Inflammatory macrophage treated with lipopolysaccharide for 1 hour (primary cell): ENCODE measurements at places on chromosomes 6 and 20.

DNA sequence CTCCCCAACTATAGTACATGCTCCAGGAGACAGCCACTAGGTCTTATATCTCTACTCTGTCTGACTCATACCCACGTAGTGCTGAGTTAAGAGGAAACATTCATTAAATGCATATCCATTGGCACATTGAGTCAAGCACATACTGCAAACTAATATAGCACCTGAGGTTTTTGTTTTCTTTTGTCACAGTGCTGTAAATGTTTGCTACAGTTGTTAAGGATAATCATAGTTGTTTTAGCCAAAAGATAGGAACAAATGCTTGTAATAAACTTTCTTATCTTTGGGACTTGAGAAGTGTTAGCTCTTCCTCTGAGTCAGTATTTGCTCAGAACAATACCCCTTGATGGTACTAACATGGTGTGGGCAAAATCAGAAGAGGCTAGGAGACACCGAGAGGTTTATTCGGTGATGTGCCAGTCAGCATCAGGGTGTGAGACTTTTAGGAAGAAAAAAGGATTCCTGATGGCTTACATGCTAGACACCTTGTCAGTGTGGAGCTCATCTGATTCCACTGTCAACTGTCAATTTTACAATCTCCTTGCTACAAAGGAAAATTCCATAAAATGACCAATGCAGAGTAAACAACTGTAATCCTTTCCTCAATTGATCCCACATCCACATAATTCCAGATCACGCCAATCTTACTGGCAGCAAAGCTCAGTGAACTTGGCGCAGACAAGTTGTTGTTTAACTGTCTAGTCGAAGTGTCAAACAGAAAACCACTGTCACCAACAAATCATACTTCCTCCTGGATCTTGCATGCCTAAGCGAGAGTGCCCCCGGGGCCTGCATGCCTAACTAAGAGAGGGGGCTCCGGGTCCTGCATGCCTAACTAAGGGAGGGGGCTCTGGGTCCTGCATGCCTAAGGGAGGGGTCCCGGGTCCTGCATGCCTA lies 36.1 kb downstream of the ELOVL2 start:
- no peak for DNase-seq

GRCh38 chr6:29981211-29981812 lies 39.0 kb downstream of the HLA-A start:
- DNase-seq: no peak

DNA sequence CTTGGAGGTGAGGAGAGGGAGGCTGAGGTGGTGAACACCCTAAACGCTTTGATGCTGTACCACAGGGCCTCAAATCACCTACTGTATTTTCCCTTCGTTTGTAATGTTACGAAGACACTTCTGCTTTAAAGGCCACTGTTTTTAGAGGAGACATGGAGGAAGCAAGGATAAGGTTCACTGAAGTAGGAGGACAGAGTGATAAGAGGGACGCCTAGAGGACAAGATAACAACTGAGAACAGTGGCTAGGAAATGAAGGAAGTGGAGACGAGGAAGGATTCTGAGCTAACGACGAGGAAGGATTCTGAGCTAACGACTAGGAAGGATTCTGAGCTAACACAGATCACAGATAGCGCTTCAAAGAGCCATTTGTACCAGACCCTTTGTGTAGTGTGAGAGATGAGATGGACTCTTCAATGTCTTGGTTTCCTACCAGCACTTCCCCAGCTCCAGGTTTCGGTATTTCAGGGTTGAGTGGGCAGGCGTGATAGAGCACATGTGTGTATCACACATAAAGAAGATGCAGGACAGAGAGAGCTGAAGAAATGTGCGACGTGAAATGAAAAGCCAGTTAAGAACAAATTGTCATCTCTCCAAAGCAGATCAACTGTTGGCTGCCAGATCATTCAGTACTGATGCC lies 7.5 kb downstream of the SF3B5 start:
- peak; percentile 42 for DNase-seq

DNA sequence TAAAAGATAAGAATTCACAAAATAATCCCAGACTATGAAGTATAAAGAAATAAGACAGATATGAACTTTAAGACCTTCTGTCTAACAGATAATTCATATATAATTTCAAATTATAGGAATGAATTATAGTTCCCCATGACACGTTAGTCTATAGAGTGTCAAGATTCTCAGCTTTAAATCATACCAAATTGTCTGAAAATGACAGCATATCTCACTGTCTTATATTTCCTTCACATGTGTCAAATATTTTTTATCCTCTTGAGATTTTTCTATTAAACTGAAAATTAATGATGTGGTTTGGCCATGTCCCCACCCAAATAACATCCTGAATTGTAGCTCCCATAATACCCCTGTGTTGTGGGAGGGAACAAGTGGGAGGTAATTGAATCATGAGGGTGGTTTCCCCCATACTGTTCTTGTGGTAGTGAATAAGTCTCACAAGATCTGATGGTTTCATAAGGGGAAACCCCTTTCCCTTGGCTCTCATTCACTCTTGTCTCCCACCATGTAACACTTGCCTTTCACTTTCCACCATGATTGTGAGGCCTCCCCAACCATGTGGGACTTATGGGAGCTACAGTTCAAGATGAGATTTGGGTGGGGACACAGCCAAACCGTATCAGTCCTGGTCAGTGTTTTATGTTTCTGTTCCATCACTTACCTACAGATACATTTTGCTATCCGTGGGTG lies 825.3 kb upstream of the GJE1 start:
- no peak for DNase-seq

- peak; percentile 33 for DNase-seq
Observed at GRCh38 chr6:44497807-44498206, 110.3 kb downstream of the CDC5L start.

GRCh38 chr20:25033265-25033923 lies 24.5 kb downstream of the ACSS1 start:
- no peak for DNase-seq

GRCh38 chr6:14770040-14770439 lies 475.8 kb upstream of the JARID2 start:
- no peak for DNase-seq
